ENCODE measurements at places on chromosomes 7 and 10. TPM values are rescaled to one million over a fixed set of nuclear protein-coding genes. Genes with fewer than 3 reads are reported as not detected.

DNA sequence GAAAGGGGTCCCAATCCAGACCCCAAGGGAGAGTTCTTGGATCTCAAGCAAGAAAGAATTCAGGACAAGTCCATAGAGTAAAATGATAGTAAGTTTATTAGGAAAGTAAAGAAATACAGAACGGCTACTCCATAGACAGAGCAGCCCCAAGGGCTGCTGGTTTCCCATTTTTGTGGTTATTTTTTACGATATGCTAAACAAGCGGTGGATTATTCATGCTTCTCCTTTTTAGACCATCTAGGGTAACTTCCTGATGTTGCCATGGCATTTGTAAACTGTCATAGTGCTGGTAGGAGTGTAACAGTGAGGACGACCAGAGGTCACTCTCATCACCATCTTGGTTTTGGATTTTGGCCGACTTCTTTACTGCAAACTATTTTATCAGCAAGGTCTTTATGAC, 1033.4 kb downstream of the SORCS3 start:
- no peak for DNase-seq

- DNase-seq = no peak
Measured at GRCh38 chr7:92478711-92479110, 965 bp upstream of the ERVW-1 start.

- no peak for DNase-seq
Measured at GRCh38 chr10:18233775-18234174, 93.6 kb downstream of the CACNB2 start.

DNA sequence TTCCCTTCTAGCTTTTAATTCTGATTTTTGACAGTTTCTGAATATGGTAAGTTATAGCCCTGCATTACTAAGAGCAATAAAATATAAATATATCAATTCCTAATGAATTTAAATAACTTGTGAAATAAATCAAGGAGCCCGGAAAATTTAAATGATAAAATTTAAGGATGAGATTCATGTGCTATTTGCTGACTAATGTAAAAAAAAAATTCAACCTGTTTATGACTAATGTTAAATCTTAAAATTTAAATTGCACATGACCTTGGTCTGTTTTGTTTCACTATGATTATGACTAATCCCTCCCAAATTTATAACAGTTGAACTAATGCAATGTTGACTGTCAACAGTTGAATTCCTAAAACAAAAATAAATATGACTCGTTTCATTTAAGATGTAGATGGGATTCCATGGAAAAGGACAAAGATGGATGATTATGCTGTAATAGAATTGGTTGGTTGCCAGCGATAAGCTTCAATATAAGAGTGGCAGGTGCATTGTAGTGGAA, 419.9 kb downstream of the NRG3 start:
- no peak for DNase-seq

GNAT3 gene
- total RNA-seq = not detected

PPP1R17 gene
- not detected for total RNA-seq
